ENCODE measurements at places on chromosomes 11 and 22.

DNA sequence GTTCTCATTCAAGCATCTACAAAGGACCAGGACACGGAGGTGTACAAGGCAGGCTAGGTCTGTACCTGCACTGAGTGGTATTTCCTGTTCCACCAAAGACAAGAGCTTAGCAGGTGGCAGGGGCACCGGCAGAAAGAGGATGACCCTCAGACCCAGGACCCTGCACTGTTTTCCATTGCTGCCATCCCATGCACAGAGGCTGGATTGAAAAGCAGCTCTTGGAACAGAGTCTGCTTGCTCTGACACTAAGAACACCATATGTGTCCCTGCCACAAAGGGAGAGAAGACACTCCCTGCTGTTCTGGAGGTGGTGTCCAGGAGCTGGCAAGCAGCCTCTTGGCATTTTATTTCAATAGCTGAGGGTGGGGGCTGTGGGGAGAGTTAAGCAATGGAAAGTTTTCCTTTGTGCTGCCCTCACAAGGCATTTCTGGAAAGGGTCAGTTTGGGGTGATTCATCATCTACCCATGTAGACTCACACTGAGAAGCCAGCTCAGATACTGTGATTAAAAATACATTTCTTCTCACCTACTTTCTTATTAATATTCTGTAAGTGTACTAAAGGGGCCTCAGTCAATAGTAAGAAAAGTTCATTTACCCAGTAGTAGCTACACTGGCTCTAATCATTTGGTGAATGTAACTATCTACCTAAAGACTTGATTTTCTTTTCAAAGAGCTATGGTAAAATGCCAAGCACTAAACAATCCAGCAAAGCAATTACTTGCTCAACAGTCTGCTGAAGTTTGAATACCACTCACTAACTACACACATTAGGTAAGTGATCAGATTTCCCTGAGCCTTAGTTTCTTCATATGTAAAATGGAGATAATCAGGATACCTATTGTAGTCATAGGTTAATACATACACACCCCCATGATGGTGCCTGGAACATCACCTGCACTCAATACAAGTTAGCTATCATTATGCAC lies 55.2 kb downstream of the SLC1A2 start:
- no peak for DNase-seq

DNA sequence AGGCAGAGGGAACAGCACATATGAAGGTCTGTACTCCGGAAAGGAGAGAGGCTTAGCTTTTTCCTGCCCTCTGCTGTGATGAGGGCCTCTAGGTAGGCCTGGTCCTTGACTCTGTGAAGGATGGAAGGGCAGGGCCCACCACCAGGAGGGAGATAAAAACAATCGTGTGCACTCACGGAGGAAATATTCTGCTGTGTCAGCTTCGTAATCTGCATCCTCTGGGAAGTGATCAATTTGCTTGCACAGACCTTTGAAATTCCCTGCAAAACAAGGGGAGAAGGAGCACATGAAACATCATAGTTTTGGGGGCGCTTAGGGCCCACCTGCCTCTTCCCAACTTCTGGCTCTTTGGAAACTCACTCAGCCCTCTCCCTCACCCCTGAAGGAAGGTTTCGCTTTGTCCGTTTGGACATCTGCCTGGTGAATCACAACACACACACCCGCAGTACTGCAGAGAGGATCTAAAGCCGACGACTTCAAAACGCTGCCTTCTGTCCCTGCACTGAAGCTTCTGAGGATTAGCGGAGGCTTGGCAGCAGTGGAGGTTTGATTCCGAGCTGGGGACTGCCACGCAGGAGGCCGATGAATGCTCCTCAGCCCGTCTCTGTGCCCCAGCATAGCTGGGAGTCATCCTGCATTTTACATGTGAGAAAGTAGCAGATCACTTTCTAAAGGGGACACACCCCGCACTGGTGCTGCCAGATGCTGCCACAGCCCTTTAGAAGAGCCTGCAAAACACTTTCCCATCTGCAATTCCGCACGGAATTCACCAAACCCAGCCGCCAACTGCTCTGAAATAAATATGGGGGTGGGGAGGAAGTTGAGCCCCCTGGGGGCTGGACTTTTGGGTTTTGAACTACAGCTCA lies 58.6 kb upstream of the EIF3D start:
- peak; percentile 28 for DNase-seq

GRCh38 chr22:45842291-45842991 lies 134.5 kb downstream of the WNT7B start:
- DNase-seq = no peak

DNA sequence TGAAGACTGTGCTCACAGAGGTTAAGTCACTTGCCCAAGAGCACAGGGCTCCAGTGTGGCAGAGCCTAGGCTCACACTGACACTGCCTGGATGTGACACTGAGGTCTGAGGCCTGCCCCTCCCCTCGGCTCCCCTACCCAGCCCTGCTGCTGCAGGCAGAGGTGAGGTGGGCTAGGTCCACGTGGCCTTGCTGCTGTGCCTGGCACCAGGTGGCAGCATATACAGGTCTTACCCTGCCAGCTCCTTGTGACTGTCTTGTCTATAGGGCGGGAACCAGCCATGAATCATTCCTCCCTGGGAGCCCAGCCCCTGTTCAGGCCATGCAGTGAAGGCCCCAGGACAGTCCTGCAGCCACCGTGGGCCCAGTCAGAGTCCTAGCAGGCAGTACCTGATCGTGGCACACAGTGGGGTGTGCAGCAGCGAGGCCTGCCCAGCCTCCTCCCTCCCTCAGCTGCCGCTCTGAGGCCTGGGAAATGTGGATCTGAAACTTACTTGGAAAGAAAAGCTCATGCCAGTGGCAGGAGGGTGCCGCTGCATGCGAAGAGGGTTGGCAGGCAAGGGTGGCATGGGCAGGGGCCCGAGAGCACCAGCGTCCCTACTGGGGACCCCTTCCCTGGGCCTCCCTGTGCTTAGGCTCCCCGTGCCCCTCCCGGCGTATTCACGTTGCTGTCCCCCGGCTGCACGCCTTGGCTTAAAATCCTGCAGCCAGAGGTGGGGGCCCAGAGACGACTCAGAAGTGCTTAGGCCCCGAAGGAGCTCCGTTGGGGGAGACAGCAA lies 1.2 kb upstream of the CERK start:
- no peak for DNase-seq

GRCh38 chr22:20625270-20625669 lies 117.9 kb downstream of the MED15 start:
- no peak for DNase-seq

- DNase-seq = no peak
Measured at GRCh38 chr11:74538680-74539079, 45.2 kb upstream of the LIPT2 start.

- DNase-seq = no peak
Measured at GRCh38 chr11:60431251-60431650, 1.9 kb downstream of the MS4A5 start.

DNA sequence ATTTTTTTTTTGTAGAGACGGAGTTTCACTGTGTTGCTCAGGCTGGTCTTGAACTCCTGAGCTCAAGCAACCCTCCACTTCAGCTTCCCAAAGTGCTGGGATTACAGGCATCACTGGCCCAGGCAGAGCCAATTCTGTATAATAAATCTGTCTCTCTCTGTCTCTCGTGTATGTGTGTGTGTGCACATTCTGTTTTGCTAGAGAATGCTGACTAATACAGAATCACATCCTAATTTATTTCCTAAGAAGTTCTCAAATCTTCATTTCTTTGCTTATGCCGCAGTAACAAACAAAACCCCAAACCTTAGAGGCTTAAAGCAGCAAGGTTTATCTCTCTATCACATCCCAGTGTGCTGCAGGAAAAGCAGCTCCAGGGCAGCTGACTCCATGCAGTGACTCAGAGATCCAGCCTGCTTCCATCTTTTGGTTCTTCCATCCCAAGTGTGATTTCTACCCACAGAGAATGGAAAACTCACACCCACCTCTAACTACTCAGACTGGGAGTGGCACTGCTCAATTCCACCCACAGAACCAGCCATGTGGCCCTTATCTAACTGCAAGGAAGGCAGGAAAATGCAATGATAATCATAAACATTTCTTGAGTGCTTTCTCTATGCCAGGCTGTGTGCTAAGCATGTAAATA lies 35.1 kb upstream of the LRRC10B start:
- DNase-seq = no peak

GRCh38 chr11:128660947-128661346 lies 32.9 kb upstream of the FLI1 start:
- DNase-seq = no peak

DNA sequence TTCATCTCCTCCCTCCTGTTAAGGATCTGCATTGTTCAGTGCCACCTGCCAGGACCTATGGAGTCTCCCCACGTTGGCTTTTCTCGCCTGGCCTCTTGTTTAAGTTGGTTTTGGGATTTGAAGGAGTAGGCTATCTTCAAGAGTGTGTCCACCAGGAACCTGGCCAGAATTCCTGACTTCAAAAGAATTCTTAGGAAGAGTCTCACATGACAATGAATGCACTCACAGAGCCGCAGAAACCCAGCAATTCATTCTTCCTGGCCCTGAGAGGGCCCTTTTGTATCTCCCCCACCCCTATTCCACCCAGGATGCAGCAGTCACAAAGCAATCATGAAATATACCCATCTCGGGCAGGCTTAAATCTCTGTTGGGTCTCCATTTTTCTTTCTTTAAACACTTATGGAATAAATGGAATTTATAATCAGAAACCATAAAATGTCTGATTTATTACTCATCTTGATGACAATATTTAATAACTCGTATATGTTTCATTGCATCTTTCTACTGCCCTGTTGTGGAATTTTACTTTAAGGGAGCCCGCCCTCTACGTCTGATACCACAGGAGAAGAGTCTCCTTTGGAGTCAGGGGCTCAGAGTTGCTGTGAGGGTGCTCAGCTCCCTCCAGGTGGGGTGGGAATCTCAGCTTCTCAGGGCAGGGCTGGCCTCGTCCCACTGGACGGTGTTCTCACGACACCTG lies 507.0 kb downstream of the NTM start:
- DNase-seq = no peak

- no peak for DNase-seq
Measured at GRCh38 chr11:28671274-28671673, 563.1 kb downstream of the METTL15 start.

- DNase-seq = no peak
Measured at GRCh38 chr11:45922425-45923082, at the start of gene LARGE2. Gene LARGE2, plus strand, starts transcription at chr11:45922656. Its CDS starts 227 bp downstream, at chr11:45922883.

- no peak for DNase-seq
Measured at GRCh38 chr11:132405728-132406127, 1035.3 kb downstream of the NTM start.

- DNase-seq = no peak
Measured at GRCh38 chr22:26751217-26751616, 93.8 kb downstream of the MIAT start.

All from NCI-H524 treated with DMSO at 0.1 percent for 48 hours (cell line).